NCI-H1092 treated with DMSO at 0.1 percent for 48 hours (cell line): ENCODE measurements at places on chromosomes 13 and 19.

- DNase-seq = no peak
These were observed 66.9 kb upstream of the DIAPH3 start for GRCh38 chr13:60230593-60230992.

DNA sequence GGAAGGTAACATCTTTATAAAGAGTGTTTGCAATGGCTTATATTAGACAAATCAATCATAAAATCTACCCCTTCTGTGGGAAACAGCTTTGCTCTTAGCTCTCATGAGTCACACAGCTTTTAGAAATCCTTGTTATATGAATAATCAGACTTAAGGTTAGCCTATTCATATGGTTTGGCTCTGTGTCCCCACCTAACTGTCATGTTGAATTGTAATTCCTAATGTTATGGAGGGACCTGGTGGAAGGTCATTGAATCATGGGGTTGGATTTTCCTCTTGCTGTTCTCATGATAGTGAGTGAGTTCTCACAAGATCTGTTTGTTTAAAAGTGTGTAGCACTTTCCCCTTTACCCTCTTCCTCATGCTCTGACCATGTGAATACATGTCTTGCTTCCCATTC lies 704.2 kb upstream of the KLHL1 start:
- no peak for DNase-seq

DNA sequence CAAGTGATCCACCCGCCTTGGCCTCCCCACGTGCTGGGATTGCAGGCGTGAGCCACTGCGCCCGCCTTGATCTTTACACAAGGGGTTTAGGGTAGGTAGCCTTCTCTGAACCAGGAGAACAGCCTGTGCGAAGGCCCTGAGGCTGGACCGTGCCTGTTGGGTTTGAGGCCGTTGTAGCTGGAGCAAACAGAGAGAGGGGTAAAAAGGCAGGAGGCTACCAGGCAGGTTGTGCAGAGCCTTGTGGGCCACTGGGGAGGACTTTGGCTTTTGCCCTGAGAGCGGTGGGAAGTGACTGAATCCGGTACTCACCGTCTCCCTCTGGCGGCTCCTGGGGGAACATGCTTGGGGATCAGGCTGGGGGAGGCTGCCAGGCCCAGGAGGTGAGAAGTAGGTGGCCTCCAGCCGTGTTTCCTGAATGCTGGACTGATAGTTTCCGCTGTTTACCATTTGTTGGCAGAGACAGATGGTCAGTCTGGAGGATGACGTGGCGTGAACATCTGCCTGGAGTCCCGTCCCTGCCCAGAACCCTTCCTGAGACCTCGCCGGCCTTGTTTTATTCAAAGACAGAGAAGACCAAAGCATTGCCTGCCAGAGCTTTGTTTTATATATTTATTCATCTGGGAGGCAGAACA lies 24.6 kb downstream of the SPC24 start:
- DNase-seq = peak; percentile 36

GRCh38 chr13:98309569-98310335 lies 132.7 kb upstream of the RNF113B start:
- DNase-seq = no peak

GRCh38 chr13:81492449-81492848 lies 1151.5 kb upstream of the SPRY2 start:
- DNase-seq = no peak

GRCh38 chr13:101915331-101915730 lies 462.9 kb downstream of the ITGBL1 start:
- DNase-seq = peak; percentile 98

- DNase-seq = no peak
These were observed 12.7 kb downstream of the SGTA start for GRCh38 chr19:2770055-2771013.

GRCh38 chr13:51921790-51922740 lies 60.3 kb downstream of the CCDC70 start:
- DNase-seq = no peak

DNA sequence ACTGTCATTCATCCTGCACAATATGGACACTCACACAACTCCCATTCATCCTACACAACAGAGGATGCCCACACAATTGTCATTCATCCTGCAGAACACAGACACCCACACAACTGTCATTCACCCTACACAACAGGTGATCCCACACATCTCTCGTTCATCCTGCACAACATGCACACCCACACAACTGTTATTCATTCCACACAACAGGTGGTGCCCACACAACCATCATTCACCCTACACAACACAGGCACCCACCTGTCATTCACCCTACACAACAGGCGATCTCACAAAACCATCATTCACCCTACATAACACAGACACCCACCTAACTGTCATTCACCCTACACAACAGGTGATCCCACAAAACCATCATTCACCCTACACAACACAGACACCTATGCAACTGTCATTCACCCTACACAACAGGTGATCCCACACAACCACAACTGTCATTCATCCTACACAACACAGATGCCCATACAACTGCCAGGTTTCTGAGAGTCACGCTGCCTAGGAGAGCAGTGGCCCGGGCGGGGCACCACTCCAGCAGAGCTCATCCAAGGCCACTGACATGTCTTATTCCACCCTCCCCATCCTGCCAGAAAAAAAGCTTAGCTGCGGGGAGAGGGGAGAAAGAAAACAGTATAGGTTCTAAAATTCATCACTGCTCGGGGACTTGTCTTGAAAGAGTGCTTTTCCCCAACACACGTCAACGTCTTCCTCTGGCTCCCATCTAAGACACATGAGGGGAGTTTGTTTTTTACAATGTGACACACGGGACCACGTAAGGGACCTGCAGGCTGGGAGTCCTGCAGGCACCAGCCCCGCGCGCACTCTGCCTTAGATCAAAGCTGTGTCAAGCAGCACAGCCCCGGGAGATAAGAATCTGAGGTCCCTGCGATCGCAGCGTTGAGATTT lies 44.0 kb downstream of the KLF2 start:
- no peak for DNase-seq

DNA sequence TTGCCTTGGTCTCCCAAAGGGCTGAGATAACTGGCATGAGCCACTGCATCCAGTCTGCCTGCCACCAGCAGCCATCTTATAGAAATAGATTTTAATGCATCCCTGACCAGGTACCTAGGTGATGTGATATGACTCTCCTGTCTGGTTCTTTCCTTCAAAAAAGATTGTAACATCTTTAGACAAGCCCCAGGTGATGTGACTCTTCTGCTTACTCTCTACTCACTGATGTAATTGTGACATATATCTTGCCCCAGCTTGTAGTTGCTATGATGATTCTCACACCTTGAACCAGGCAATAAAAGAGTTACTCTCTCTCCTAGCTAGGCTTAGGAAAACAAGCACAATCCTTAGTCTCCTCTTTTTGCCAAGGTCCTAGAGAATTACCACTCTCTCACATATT lies 30.6 kb upstream of the ZNF681 start:
- DNase-seq = no peak

- DNase-seq = no peak
These were observed 804.6 kb downstream of the SLITRK6 start for GRCh38 chr13:84994582-84994981.

GRCh38 chr13:113883314-113883811 lies 19.5 kb upstream of the GAS6 start:
- DNase-seq = no peak

GRCh38 chr19:8045872-8046568 lies 6.5 kb upstream of the CCL25 start:
- no peak for DNase-seq

DNA sequence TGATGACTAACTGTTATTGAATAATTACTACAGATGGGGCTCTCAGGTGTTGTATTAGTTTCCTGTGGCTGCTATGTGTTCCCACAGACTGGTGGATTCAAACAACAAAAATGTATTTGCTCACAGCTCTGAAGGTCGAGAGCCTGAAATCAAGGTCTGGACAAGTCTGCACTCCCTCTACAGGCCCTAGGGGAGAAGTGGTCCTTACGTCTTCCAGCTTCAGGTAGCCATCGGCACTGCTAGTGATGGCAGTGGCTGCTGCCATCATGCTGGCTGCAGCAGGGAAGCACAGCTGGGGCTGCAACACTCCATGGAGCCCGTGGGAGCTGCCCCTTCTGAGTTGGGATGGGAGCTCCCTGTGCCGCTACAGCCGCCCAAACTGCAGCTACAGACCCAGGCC lies 1.9 kb downstream of the TEX26 start:
- no peak for DNase-seq

GRCh38 chr13:31073859-31074718 lies 87.6 kb downstream of the HSPH1 start:
- DNase-seq = no peak

DNA sequence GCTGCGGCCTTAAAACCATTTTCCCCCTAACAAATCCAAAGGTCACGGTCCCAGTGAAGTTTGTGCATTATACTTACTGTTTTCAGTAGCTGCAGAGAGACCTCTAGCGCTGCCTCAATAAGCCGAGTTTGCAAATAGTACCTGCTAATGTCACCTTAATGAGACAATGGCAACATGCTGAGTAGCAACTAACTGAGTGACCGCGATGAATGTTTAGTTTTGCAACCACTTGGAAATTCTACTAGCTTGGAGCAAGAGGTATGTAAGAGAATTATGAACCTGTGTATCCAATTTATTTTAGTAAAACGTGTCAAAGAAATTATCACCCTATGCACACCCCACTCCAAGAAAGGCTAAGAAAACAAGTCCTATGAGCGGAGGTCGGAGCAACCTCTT lies 1.2 kb downstream of the KPNA3 start:
- DNase-seq = peak; percentile 11

DNA sequence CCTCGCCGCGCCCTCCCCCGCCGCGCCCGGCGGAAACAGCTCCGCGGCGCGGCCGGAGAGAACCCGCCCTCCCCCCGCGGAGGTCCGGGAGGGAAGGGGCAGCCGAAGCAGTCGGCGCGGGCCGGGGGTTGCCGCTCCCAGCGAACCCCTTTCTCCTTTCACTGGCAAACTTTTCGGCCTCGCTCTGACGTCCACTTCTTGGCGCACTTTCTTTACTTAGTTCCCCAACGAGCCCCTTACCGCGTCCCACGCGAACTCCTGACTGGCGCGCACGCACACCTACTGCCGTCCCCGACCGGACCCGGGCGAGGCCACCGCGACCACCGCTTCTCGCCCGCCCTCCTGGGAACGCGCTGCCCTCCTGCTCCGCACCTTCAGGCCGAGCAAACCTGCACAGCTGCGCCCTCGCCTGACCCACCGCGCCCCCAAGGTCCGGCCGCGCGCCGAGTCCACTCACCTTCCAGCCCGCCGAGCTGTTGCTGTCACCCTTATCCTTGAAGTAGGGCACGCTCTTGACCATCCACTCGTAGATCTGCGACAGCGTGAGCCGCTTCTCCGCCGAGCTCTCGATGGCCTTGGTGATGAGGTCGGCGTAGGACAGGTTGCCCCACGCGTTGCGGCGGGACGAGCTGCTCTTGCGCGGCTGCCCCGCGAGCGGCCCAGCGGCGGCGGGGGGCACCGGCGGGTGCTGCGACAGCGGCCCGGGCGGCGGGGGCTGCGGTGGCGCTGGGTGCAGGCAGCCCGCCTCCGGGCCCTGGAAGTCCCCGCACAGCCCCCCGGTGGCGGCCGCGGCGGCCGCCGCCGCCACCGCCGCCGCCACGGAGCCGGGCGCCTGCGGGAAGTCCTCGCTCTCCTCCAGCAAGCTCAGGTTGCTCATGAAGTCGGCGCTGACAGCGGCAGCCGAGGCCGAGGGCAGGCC lies 1.1 kb downstream of the FOXO1 start:
- peak; percentile 13 for DNase-seq

DNA sequence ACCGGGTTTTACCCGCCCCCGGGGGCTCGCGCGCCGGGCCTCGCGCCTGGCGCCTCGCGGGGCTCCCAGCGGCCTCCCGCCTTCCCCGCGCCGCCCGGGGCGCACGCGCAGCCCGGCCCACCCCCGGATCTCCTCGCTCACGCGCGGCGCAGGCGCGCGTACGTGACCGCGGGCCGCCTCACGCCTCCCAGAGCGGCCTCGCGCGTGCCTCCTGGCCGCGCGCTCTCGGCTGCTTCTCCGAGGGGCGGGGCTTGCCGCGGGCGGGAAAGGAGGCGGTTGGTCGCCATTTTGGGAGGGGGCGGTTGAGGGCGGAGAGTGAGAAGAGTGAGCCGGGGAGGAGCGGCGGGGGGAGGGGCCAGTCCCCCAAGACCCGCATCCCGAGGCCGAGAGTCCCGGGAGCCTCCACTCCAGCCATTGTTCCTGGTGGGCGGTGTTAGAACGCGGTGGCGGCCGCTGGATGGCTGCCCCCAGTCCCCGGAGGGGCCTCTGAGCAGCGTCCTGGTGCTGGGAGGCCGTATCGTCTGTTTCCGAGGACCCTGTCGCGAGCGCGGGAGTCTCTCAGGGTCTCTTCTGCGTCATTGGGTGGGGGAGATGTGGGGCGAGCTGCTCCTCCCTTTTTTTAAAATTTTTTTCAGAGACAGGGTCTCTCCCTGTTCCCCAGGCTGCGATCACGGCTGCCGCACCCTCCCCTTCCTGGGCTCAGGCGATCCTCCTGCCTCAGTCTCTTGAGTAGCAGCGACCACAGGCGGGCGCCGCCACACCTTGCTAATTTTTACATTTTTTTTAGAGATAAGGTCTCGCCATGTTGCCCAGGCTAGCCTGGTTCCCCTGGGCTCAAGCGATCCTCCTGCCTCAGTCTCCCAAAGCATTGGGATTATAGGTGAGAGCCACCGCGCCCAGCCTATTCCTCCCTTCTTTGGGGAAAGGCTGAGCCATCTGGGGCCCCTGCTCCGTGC lies at the start of gene ZNF541:
TSS of gene ZNF541 (minus strand) at position 78 of the 956 bp plus-strand sequence. CDS start 17,292 bp downstream, outside the sequence.
- no peak for DNase-seq

GRCh38 chr19:18520848-18521691 lies 800 bp downstream of the ELL start:
- no peak for DNase-seq

GRCh38 chr19:14411938-14412245 lies 7.2 kb downstream of the DDX39A start:
- DNase-seq = no peak

- no peak for DNase-seq
These were observed 29.6 kb upstream of the TNFSF11 start for GRCh38 chr13:42544246-42544926.

- DNase-seq = no peak
These were observed 6.0 kb upstream of the PRX start for GRCh38 chr19:40419066-40419612.

DNA sequence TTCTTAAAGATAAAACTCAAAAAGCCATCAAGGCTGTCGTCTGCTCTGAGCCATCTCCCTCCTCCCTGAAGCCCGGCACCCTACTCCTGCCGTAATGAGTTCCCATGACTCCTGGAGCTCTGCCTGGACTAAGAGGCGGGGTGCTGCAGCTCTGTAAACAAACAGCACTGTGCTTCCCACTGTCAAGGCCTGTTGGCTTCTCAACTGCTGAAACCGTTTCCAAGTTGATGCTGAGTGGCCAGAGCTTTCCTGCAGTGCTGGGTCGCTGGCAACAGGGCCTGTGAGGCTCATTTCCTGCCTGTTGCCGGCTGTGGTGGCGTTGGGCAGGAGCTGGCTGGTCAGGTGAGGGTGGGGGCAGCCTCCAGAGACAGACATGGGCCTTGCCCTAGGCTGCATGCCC lies 26.7 kb upstream of the ISYNA1 start:
- peak; percentile 96 for DNase-seq

GRCh38 chr13:106184790-106185189 lies 350.7 kb downstream of the EFNB2 start:
- no peak for DNase-seq

- no peak for DNase-seq
These were observed 592.9 kb downstream of the KCTD12 start for GRCh38 chr13:76293346-76293745.

GRCh38 chr19:46186717-46187101 lies 38.7 kb downstream of the IGFL2 start:
- no peak for DNase-seq
